ENCODE measurements at places on chromosomes 2 and 18. TPM values are rescaled to one million over a fixed set of nuclear protein-coding genes. Genes with fewer than 3 reads are reported as not detected.

GRCh38 chr18:59752666-59753065 is 55.4 kb upstream of the CCBE1 start:
- no peak for DNase-seq

DNA sequence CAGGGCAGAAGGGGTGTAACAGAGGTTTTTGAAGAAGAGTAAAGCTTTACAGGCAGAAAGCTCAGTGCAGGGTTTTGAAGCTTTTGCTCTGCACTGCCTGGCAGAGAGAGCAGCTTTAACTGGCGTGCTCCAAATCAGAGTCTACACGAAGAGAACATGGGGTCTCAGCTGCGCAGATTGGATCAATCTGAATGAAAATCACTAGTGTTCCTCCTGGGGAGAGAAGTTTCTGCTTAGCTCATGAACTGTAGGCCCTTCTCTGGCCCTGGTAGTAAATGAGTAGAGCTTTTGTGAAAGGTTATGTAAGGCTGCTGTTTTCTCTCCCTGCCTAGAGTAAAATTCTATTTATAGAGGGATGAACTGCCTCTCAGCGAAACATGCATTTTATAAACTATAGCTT is 13.6 kb downstream of the DCC start:
- DNase-seq: no peak

DNA sequence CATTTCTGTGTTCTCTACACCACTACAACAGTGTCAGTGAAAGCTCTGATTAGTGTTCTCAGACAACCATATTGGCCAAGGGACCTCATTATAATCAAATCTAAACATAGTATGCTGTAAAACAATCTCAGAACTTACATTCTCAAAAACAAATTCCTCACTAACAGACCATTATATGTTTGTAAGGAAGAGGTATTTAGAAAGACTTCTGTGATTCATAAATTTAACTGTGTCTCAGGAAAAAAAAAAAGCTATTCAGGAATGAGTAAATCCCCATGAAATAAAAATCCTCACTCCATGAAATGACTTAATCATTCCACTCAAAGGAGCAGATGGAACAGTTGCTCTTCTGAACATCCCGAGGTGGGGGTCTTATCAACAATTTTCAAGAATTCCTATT is 413.0 kb downstream of the CDH2 start:
- peak; percentile 38 for DNase-seq

- DNase-seq: no peak
Observed at GRCh38 chr18:49546278-49546677, 15.6 kb upstream of the LIPG start.

DNA sequence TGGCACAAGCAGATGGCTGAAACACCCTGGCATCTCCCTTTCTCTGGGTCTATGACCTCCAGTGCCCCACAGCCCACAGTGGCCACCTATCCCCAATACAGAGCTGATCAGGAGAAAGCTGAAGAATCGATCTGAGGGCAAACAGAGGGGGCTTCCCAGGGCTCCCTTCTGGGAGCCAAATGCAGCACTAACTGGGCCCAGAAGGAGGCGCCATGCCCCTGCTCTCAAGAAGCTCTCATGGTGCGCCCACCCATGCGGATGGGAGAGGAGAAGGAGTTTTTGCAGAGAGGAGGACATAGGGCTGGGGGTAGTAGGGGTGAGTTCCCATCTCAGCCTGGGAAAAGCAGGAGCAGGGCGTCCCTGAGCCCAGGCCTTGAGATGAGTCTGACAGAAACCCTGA is 787.3 kb upstream of the RAB6C start:
- DNase-seq: no peak

DNA sequence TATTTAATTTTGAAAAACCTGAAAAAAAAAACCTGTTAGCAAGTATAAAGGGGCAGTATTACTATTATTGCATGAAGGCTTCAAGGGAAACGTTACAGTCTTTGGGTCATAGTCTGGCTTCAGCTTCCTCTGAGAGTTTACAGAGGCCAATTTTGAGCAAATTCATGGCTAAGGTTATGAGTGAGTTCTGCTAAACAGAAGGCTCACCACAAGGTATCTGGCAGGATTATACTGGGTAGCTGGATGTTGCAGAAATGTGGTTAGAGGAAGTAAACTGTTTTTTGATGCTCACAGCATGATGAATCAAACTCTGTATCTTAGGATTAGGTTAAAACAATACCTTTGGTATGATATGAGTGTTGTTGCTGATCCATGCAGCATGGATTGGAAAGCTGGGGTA is 9.3 kb downstream of the MRPL19 start:
- no peak for DNase-seq

DNA sequence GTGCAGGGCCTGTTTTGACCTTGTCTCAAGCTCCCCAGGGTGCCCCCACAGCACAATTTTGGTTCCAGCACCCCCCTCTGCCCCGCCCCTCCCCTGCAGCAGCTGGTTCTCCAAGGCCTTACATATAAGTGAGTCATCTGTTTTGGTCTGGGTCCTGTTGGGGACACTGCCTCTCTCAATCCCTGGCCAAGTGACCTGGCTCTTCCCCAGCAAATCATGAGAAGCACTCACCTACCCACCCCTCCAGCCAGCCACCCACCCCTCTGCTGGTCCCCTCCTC is 90.5 kb downstream of the INHBB start:
- no peak for DNase-seq

GRCh38 chr18:33051407-33051806 is 278.6 kb upstream of the KLHL14 start:
- DNase-seq: peak; percentile 56

- DNase-seq: no peak
Observed at GRCh38 chr2:210546424-210547208, 9.8 kb upstream of the CPS1 start.

DNA sequence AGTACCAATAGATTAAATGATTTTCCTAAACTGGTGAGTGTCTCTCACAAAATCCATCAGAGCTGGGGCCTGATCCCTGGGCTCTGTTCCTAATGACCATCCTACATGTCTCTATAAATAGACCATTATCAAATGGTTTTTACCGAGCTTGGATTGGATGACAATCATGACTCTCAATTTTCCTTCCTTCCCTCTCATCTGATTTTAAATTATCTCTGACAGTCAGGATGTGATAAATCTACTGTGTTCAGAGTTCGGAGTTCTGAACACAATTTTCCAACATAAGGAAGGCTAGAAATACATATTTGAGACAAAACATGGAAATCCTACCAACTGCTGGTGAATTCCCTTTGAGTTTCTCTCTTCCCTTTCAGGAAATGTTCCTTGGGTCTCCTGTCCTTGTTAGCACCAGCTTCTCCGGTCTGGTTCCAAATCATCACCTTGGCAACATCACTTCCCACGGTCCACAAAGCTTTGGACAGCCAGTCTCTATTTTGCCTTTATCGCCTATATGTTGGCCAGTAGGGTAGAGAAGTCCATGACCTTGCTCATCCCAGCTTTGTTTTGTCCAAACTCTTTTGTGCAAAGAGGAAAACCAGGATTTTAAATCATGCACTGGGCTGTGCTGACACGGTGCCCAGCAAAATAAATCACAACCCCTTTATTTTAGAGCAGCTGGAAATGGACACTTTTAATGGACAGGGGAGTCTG is 139.6 kb upstream of the ITGA6 start:
- no peak for DNase-seq

GRCh38 chr2:217902379-217903141 is 100.2 kb downstream of the TNS1 start:
- DNase-seq: peak; percentile 79

DNA sequence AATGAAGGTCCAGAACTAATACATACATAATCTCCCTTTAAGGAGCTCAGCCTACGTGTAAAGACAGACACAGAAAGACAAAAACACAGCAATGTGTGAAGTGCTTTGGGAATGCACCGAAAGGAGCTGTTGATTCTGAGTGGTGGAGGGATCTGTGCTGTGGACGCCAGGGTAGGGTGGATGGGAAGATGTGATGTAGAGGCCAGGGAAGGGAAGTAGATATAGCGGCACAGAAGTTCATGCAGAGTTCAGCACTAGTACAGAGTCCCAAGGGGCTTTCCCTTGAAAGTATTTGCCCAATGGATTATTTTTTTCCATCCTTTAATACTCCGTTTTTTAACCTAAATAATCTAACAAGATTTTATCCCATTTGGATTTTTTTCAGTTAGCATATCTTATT is 32.1 kb upstream of the DOCK10 start:
- no peak for DNase-seq

GRCh38 chr2:88071365-88071764 is 3.7 kb downstream of the SMYD1 start:
- no peak for DNase-seq

DNA sequence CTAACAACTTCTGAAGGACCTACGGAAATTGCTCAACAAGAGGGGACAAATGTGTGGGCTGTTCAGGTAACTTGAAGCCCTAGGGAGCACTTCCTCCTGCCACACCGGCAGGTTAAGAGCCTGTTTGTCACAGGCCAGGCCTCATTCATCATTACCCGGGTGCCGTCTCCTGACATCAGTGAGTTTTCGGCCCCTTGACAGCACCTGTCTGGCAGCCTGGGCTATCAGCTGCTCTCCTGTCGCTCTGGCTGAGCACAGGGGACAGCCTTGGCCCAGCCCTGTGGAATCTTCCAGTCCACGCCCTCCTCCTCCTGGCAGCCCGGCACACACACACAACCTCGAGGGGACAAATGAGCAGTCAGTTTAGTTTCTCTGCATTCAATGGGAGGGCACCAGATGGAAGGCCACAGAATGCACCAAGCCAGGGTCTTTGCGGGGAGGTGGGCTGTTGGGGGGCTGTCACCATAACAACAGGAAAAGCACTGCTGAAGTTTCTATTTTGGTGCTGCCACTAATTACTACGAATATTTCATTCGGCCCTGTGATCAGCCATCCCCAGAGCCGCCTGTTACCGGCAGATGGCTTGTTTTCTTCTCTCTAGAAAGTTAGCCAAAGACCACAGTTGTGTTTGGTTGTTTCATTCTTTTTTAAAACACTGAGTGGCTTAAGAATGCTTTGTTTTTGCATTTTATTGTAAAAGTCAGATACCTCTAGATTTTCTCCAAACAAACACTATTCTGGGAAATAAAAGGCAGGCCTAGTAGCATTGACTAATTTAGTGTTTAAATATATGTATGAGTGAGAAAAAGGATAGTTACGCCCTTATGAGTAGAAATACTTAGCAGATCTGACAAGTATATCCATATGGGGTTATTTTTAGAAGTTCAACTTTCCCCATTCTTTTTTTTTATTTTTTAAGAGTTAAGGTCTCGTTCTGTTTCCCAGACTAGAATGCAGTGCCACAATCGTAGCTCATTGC is 189.9 kb upstream of the NDUFV2 start:
- no peak for DNase-seq

DNA sequence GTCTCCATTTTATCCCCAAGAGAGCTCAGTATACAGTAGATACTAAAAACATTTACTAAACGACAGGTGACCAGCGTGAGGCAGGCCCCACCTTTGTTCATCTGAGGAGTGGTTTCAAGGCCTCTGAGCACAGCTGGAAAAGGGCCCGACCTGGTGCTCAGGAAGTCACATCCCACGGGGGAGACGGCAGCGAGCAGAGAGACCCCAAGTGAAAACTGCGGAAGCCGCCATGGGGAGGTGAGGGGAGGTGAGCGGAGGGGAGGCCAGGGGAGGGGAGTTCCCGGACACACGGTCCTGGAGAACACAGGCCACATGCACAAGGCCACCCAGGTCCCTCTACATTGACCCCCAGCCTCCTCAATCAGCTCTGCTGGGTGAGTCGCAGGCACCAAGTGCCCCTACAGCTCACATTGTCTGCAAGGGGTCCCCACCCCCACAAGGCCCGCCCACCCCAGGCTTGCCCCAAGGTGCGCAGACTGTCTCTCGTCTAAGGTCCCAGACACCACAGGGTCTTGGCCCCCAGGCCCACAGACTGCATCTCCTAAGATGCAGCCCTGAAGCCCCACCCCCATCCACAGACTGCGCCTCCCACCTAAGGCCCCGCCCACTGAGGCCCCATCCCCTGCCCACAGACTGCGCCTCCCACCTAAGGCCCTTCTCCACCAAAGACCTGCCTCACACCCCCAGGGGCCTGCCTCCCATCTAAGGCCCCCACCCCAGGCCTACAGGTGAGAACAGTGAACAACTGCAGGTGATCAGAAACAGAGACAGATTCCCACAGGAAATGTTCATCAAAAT is 19.1 kb downstream of the PARD6G start:
- no peak for DNase-seq

GRCh38 chr18:63207143-63207790 is 112.3 kb downstream of the BCL2 start:
- no peak for DNase-seq

GRCh38 chr2:155250800-155251199 is 552.3 kb downstream of the KCNJ3 start:
- DNase-seq: peak; percentile 33

GRCh38 chr2:196956069-196956468 is 29.6 kb upstream of the PGAP1 start:
- no peak for DNase-seq

GRCh38 chr2:55811048-55811447 is 112.5 kb downstream of the EFEMP1 start:
- DNase-seq: no peak

DNA sequence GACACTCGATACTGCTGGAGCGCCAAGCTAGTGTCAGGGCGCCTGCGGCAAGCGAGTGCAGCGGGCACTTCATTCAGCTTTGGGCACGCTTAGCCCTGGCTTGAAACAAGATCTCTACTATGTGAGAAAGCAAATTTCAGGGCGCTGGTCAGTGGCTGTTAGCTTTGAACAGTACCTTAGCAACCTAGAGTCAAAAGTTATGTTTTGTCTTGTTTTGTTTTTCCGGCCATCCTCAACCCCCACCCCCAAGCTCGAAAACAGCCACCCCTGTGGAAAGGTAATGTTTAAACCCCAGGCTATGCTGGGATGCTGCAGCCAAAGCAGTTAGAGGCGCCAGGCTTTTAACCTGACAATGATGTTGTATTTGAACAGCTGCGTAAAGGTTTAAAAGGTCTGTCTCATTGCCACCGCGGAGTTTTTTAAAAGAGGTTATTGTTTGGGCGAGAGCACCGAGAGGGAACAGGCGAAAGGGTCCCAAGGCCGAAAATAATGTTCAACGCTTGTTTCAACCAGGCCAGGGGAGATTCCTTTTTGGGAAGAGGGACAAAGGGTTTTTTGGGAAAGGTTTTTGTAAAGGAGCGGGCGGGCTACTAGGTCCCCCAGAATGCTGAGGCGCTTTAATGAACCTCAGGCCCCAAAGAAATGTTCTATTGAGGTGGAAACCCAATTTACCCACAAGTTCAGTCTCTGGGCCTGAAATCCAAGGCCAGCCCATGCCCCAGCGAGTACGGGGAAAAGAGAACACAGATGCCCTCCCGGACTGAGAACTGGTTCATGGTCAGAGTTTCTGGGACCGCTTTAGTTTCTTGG is 2.3 kb upstream of the HOXD10 start:
- DNase-seq: peak; percentile 80

GRCh38 chr2:237289139-237289538 is 124.8 kb downstream of the COL6A3 start:
- DNase-seq: no peak

- DNase-seq: no peak
Observed at GRCh38 chr18:41226186-41226585, 728.8 kb upstream of the PIK3C3 start.

- no peak for DNase-seq
Observed at GRCh38 chr2:8457092-8457481, 224.8 kb upstream of the ID2 start.

The EPHA4 gene
- 7.1 TPM for total RNA-seq

The C2orf66 gene
- total RNA-seq: not detected

The ASPRV1 gene
- 0.20 TPM for total RNA-seq

The XIRP2 gene
- total RNA-seq: not detected

The HOXD3 gene
- total RNA-seq: 26.9 TPM

The CYRIA gene
- 9.2 TPM for total RNA-seq

The TRIM54 gene
- total RNA-seq: 0.17 TPM

The TMEM37 gene
- 0.69 TPM for total RNA-seq

The METTL21A gene
- total RNA-seq: 31.1 TPM

The GNAL gene
- 0.87 TPM for total RNA-seq

The ZNF804A gene
- 0.10 TPM for total RNA-seq

The MC4R gene
- not detected for total RNA-seq

The MARCO gene
- total RNA-seq: not detected

The ERMN gene
- total RNA-seq: not detected
